ENCODE measurements at places on chromosomes 6 and 20.

GRCh38 chr6:106959985-106960384 lies 14.5 kb downstream of the CD24 start:
- no peak for DNase-seq

DNA sequence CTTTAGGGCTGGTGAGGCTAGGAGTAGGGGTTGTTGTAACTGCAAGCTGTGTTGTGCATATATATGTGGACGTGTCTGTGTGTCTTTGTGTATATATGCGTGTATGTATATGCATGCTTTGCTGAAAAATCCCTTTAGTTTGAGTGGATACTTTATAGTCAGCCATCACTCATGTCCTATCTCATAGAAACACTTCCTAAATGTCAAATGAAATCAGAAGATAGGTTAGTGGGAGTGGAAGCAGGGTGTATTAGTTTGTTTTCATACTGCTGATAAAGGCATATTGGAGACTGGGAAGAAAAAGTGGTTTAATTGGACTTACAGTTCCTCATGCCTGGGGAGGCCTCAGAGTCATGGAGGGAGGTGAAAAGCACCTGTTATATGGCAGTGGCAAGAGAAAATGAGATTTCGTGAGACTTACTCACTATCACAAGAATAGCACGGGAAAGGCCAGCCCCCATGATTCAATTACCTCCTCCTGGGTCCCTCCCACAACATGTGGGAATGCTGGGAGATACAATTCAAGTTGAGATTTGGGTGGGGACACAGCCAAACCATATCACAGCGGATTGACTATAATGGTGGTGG lies 131.1 kb downstream of the JARID2 start:
- DNase-seq = no peak

- no peak for DNase-seq
Observed at GRCh38 chr6:139530561-139530960, 156.1 kb upstream of the CITED2 start.

GRCh38 chr6:142412241-142412640 lies 110.4 kb downstream of the ADGRG6 start:
- DNase-seq = no peak

- no peak for DNase-seq
Observed at GRCh38 chr6:73180763-73181619, 44.3 kb downstream of the KHDC1L start.

DNA sequence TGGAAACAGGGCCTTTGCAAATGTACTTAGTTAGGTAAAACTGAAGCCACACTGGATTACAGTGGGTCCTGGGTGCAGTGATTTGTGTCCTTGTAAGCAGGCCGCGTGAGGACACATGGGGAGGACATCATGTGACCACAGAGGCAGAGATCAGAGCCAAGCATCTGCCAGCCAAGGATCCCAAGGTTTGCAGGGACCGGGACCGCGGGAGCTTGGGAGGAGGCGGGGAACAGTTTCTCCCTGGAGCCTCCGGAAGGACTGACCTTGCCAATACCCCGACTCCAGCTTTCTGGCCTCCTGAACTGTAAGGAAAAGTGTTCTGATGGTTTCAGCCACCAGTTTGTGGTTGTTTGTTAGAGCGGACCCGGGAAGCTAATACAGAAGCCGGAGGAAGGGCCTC lies 500.9 kb downstream of the PREX1 start:
- DNase-seq = no peak

DNA sequence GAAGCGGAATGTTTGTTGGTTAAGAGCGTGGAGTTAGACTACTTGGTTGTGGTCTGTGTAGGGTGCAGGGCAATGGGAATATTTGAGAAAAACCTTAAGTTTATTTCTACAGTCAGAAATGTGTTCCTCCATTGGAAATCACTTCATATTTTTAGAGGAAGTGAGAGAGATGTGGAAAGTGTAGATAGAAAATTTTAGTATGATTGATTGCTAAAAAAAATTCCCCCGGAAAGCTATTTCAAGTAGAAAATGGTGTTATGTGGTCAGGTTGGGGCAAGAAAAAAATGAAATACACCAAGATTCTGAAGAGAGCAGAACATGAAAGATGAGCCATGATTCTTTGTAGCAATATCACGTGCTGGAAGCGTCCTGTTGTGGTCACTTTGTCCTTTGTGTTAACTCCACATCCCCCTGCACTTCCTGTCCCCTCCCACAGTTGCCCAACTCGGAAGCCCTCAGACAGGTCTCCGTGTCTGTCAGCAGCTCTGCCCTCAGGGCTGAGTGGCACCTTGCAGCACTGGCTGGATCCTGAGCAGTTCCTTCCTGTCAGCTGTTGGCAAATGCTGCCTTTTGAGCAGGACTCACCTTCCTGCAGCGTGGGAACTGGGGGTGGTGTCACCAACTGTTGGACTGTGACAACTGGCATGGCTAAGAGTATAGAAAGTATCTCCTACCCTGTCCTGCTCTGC lies 137.5 kb upstream of the SLC24A3 start:
- DNase-seq = no peak

DNA sequence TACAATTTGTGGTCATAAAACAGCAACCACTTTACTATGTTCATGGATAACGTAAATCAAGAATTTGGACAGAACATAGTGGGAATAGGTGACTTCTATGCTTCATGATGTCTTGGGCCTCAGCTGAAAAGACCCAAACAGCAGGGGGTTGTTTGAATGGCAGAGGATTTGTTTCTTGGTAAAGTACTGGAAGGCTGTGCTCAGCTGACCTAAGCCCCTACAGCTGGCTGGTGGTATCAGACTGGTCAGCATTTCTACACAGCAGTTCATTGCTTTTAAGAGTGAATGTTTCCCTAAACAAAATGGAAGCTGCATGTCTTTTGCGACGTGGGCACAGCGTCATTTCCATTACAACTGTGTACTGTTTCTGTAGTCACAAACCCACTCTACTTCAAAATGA lies 148.5 kb upstream of the DEFB112 start:
- no peak for DNase-seq

GRCh38 chr6:29958921-29959320 lies 16.6 kb downstream of the HLA-A start:
- DNase-seq = no peak
